ENCODE measurements at places on chromosomes 12 and 14.

- no peak for DNase-seq
Observed at GRCh38 chr12:104998423-104999346, 12.6 kb downstream of the NOPCHAP1 start.

- DNase-seq = no peak
Observed at GRCh38 chr12:62468397-62468796, 1.8 kb downstream of the MON2 start.

- no peak for DNase-seq
Observed at GRCh38 chr12:89370421-89370831, 18.1 kb upstream of the DUSP6 start.

DNA sequence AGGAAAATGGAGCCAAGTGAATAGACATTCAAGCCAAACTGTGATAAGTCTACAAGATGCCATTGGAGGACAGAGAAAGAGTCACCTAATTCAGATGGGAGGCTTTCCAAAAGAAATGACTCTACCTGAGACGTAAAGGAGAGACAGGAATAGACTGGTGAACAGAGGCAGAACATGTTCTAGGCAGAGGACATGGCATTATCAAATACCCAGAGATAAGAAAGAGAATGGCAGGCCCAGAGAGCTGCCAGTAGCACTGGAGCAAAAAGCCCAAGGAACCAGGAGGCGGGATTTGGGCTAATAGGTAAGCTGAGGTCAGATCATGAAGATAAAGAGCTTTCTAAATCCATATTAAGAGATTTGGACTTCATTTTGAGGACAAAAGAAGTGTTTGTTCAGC is 207.1 kb downstream of the AKAP6 start:
- no peak for DNase-seq

GRCh38 chr14:53509276-53510244 is 356.4 kb upstream of the DDHD1 start:
- DNase-seq = no peak

- DNase-seq = no peak
Observed at GRCh38 chr14:84225268-84225667, 1304.7 kb upstream of the FLRT2 start.

DNA sequence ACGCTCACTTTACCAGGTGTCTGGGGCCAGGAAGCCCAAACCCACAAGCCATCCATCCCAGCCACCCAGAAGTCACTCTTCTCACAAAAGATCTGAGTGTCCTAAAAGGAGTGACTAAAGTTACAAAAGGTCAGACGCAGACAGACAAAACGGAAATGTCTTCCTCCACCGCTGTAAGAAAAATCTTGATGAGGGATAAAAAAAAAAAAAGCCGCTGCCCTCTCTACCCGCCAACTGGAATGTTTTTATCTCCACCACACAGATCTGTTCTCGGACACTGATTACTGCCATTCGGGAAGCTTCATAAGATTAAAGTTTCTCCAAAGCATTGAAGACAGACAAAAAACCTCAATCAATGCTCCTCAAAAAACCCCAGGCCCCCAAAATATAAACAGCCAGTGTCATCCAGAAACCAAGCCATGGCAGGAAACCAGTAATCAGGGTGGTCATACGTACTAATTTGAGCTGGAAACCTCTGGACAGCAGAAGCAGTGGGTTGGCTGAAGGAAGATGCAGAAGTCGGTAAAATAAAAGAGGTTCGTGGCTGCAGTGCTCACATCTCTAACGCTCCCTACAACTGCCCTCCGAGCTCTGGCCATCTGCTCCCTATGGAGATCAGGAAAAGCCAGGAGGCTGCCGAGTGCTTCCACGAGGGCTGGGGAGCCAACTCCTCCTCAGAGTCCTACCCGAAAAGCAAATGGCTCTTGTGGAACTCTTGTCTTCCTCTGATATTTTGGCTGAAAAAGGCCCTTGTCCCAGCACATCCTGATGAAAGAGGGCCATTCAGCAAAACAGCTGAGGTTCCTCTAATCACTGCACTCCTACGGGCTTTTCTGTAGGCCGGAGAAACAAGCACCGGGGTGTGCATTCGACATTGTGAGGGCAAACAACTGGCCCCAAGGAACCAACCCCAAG is 30.3 kb downstream of the SSH1 start:
- no peak for DNase-seq
